ENCODE measurements at places on chromosomes 5 and 9.

DNA sequence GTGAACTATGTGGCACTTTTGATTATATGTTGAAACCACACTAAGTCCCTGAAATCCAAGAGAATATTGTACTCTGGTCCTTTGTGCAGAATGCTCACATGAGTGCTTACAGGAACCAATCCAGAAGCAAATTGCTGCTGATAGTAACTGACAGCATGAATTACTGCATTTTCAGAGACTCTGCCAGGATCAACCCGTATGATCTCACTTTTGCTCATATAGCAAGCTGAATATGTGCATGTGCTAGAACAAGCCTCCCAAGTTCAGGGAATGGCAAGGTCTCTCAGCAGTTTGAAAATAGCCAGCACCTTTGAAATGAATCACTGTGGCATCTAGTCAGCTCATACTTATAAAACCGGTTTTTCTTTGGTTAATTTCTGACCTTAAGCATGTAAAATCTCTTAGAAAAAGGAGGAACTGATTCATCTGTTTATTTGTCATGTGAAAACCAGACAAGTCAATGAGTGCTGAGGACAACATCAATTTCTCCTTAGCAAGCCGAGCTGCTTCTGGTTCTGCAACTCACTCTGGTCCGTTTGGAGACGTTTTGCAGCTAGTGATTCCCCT is 215.7 kb upstream of the ELL2 start:
- no peak for DNase-seq

- DNase-seq = no peak
Measured at GRCh38 chr9:81473708-81474107, 215.6 kb downstream of the TLE1 start.

DNA sequence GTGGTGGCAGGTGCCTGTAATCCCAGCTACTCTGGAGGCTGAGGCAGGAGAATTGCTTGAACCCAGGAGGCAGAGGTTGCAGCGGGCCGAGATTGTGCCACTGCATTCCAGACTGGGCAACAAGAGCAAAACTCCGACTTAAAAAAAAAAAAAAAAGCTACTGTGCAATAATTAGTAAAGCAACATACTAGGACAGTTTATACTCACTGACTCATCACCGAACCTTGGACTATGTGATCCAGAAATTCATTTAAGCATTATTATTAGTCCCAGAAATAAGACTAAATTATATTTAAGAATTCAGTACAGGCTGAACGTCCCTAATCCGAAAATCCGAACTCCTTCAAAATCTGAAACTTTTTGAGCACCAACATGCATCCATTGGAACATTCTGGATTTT is 37.8 kb downstream of the GOLPH3 start:
- DNase-seq = no peak

- DNase-seq = no peak
Measured at GRCh38 chr9:31023847-31024246, 1360.6 kb upstream of the ACO1 start.

Data from K562 (cell line).